Immature natural killer cell (primary cell): ENCODE measurements at places on chromosomes 6 and 20.
A peak's percentile ranks its signal among the peaks of the same experiment; 100 is the strongest.

DNA sequence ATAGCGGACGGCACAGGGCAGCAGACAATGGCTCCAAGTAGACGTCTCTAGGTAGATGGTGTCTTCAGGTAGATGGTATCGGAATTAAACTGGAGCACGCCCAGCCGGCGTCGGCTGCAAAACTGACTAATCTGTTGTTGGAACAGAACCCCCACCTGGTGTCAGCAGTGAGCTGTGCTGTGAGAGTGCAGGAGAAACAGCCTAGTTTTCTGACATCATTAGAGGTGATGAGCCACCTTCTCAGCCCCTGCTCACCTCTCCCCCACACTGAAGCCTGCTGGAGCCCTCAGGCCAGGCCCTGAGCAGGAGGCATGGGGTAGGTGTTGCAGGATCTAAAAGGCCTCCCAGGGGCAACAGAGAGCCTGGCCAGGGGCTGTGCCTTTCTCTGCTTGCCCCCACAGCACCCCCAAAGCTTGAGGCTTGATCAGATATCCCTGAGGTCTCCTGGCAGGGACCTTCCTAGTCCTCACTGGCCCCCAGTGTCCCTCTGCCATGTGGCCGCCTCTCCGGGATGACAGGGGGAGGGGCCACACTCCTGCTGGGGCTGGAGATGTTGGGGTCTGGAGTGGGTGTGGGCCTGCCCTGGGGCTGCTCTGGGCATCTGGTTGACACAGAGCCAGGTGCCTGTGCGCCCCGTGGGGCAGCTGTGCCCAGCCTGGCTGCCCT is 6.9 kb upstream of the HELZ2 start:
- DNase-seq = peak; percentile 59

- no peak for DNase-seq
Observed at GRCh38 chr6:11188161-11188915, 44.1 kb downstream of the NEDD9 start.

GRCh38 chr20:47606983-47607613 is 105.4 kb downstream of the NCOA3 start:
- DNase-seq = no peak

- DNase-seq = no peak
Observed at GRCh38 chr20:25457886-25458680, 50.6 kb downstream of the GINS1 start.

DNA sequence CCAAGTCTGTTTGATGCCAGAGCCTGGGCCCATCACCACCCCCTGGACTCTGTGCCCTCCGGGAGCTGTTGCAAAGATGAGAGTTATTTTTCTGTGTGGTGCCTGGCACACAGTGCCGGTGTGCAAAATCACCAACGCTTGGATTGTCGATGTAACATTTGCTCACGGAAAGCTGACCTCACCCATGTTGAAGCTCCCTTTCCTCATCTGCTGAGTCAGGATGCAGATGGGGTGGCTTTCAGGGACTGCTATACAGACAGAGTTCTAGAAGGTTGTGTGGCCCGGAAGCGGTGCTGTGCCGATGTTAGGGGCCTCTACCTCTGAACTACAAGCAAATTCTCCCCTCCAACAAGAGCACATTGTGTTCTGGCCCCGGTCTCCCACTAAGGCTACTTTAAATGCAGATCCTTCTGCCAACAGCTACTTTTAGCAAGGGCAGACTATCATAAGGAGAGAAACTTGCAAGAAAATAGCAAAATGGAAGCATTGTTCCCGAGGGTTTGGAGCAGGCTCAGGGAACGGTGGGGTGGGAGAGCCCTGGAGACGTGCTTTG is 34.0 kb downstream of the EYA2 start:
- DNase-seq = no peak

DNA sequence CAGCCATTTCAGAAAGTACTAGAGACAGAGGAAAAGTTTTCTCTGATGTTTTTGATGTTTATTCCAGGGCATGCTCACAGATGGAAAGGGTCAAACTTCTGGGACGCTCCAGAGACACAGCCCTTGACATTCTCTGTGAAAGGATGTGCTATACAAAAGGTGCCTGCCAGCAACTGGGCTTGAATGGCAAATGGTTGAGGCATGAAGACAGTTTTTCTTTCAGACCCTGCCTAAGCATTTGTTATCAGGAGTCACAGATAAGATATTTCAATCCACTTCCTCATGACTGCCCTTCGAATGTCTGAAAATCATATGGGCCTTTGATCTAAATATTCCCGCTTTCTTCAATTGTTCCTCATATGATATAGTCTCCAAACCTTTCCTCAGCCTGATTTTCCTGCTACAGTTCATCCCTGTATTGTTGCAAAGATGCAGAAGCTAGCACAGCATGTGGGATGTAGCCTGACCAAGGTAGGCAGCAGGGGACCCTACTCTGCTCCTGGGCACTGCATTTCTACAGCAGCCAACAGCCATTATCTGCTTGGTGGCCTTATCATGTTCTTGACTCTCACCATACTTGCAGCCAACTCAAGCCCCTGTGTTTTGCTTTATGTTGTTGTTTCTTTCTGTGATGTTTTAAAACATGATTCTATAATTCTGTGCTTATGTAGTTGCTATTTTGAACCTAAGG is 14.6 kb upstream of the TXLNB start:
- no peak for DNase-seq

DNA sequence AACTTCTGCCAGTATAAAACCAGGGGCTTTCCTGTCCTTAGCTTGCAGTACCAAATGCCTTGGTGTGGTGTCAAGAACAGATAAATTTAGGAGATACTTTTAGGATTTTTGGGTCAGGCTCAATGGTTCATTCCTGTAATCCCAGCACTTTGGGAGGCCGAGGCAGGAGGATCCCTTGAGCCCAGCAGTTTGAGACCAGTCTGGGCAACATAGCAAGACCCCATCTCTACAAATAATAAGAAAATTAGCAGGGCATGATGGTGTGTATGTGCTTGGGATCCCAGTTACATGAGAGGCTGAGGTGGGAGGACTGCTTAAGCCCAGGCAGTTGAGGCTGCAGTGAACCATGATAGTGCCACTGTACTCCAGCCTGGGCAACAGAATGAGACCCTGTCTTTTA is 3.2 kb upstream of the ZBTB12 start:
- no peak for DNase-seq

- DNase-seq = no peak
Observed at GRCh38 chr6:107304421-107305025, 154.8 kb downstream of the PDSS2 start.

GRCh38 chr6:155373276-155373675 is 59.0 kb upstream of the TFB1M start:
- DNase-seq = no peak

DNA sequence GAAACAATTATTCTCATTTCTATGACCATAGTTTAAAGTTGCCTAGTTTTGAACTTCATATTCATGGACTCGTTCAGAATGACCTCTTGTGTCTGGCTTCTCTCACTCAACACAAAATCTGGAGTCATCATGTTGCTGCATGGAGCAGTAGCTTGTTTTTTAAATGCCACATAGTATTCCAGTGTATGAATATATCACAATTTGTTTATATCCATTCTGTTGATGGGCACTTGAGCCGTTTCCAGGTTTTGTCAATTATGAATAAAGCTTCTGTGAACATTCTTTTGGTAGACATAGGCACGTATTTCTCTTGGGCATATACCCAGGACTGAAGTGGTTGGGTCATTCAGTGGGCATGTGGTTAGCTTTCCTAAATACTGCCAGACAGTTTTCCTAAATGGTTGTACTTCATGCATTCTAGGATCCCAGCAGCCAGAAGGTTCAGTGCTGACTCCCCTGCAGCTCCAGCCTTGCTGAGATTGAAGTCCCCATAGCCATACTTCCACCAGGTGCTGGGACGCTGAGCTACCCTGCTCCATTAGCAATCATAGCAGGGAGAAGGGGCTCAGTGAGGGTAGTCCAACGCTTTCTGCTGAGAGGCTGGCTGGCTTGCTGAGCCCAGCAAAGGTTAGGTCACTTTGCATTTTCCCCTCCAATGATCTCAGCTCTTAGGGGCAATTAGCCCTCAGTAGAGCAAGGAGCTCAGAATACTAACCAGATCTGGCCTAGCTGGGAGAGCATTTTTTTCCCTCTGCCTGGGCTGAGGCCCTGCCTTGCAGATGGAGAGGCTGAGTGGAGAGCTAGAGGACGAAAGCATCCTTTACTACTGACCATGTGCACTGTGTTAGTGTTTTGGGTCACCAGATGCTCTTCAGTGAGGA is 35.7 kb upstream of the CTNNBL1 start:
- DNase-seq = no peak

DNA sequence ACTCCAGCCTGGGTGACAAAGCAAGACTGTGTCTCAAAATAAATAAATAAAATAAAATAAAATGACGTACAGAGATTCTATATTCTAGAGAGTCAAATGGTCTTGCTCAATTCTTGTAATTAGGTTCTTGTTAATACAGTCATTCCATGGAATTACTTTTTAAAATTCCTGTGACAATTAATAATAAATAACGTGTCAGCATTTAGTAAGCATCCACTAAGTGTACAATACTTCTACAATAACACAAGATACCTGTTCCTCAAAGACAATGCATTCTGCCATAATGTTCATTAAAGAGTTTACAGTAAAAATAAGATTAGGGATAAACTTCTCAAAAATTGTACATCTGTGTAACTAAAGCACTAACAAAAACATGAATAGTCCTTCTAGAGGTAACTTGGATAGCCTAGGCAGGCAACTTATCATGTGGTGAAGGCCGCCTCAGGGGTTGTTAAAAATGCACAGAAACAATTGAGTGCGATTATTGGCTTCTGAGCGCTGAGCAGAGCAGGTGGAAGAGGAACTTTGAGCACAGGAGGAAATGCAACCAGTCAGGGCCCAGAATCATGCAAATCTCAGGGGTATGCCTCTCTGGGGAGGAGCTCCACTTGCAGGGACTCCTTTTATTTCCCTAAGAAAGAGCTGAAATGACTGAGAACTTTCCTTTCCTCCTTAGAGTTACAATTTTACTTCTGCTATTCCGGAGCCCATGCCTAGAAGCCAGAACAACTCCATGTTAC is 37.1 kb downstream of the QRSL1 start:
- no peak for DNase-seq

- DNase-seq = no peak
Observed at GRCh38 chr6:148218542-148219258, 123.9 kb upstream of the SASH1 start.

GRCh38 chr6:130967502-130968445 is 95.3 kb downstream of the EPB41L2 start:
- no peak for DNase-seq

- DNase-seq = peak; percentile 22
Observed at GRCh38 chr20:5608442-5609161, 141.6 kb upstream of the SHLD1 start.

DNA sequence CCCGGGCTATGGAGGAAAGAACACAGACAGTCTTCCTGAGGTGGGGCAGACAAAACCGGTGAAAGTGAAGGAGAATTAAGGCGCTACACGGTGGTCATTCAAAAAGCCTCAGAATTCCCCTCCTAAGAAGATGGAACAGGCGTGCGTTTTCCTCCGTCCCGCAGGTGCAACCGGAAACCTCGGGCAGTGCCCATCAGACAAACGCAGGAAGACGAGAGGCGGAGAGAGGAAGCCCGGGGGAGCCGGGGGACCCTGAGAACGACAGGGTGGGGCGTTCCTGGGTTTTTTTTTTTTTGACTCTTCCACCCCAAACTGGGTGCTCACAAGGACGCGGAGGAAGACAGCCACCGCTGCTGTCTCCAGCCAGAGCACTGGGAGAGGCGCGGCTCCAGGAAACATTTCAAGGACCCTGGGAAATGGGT is 25.4 kb downstream of the TTLL2 start:
- no peak for DNase-seq

- no peak for DNase-seq
Observed at GRCh38 chr6:82711971-82712370, 348.4 kb downstream of the TPBG start.

DNA sequence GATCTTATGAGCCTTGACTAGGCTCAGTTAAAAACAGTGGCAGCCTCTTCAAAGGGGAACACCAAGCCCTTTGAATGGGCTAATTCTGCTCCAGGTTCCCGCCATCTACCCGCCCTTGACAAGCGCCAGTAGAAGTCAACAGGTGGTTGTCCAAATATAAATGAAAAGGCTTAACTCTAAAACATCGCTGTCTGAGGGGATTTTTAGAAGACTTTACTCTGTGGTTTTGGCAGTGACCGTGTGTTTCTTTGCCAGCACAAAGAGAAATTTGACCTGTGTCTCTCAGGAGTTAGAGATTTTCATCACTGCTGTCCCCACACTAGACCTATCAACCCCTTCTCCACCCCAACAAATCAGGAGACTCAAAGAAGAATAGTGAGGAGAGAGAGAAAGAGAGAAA is 19.8 kb upstream of the SIM1 start:
- no peak for DNase-seq

- no peak for DNase-seq
Observed at GRCh38 chr20:49268600-49269365, 9.1 kb downstream of the ZNFX1 start.

DNA sequence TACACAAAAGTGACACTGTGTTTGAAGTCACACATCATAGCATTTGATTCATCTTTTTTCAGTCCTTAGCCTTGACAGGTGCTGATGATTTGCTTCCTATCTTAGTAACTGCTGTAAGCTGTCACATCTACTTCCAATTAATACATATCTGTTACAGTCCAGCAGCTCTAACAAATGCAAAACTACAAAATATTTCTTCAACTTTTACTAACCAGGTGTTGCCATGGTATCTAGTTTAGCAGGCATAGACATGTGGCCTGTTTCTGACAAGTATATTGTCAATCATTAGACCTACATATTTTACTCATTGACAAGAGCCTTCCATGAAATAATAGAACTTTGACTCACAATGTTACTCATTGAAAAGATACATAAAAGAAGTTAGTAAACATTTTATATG is 1159.7 kb downstream of the GRIK2 start:
- DNase-seq = no peak

DNA sequence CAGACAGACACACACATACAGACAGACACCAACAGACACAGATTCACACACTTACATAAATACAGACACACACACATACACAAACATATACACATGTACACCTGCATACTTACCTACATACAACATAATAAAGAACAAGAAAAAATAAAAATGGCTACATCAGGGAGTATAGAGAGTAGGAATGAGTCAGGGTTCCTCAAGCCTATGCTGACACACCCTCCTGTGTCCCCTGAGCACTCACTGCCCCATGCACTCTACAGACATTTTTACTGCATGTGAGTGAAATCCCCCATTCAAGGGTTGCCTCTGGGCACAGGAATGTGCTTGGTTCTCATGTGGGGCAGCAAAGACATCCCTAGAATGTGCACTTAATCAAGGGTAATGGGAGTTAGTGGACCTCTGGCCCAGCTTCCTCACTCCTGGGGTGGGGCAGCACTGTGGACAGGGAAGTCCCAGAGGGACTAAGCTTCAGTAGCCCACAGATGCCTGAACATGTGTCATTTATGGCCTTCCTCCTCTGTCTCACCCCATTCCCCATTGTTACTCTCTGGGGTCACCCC is 185.9 kb upstream of the FOXA2 start:
- DNase-seq = no peak

- DNase-seq = peak; percentile 65
Observed at GRCh38 chr20:48635791-48636267, 192.0 kb downstream of the PREX1 start.

DNA sequence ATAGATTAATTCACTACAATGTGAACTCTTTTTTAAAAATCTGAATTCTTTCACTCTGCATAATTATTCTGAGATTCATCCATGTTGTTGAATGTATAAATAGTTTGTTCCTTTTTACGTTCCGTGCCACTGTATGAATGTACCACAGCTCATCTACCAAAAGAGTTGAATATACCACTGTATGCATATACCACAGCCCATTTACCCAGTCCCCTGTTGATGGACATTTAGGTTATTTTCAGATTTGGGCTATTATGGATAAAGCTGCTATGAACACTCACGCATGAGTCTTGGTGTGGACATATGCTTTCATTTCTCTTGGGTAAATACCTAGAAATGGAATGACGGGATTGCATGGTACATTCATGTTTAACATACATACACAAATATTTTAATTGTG is 28.2 kb downstream of the PNPLA1 start:
- no peak for DNase-seq
